Hippocampal formation (tissue), 2 donors: ENCODE measurements at places on chromosomes 2 and 18.

DNA sequence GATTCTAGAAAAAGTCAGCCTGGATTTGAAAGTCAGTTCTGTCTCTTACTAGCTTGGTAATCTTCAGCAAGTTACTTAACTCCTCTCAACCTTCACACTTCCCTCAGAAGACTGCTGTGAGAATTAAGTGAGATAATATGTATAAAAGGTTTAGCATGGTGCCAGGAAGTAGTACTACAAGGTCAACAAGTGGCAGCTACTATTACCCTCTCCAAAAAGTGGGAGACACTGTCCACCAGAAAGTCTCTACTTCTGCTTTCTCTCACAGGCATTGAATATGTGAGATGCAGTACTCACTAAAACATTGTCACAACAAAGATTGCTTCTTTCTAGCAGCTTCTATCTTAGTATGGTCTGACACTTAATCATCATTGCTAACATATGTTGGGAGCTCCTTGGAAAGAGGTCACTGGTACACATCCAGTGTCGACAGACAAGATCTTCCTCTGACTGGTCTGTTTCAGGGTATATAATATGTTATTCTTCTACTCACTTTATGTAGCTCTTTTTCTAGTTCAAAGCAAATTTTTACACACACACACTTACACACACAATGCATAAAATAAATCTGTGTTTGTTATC, 47.9 kb downstream of the DOCK10 start:
- no peak for DNase-seq

- DNase-seq = no peak
Observed at GRCh38 chr18:11860594-11861450, 9.6 kb downstream of the CHMP1B start.

GRCh38 chr2:192377173-192377572, 182.4 kb upstream of the TMEFF2 start:
- DNase-seq = no peak

DNA sequence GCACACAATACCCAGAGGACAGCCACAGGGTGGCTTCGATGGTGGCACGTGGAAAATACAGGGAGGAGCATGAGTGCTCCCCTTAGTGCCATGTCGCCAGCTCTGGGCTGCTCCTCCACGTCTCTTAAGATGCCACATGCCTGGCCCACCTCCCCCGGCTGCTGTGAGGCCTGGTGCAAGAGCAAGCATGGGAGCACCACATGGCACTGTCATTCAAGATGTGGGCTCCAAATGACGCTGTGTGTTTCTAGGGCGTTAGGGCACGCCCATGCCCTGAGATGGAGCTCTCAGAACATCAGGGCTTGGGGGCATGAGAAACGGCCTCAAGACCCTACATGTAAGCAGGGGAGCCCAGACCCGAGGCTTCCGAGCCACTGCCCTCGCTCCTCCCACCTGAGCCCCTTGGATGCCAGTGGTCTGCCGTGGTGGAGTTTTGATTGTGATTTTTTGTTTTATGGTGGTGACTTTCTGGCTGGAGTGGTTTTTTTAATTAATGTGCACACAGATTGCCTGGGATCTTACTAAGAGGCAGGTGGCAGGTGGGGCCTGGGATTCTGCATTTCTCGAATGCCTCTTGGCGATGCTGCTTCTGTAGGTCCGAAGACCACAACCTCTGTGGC, 239.3 kb downstream of the GBX2 start:
- no peak for DNase-seq

GRCh38 chr18:10312326-10313015, 142.0 kb upstream of the APCDD1 start:
- DNase-seq = no peak

DNA sequence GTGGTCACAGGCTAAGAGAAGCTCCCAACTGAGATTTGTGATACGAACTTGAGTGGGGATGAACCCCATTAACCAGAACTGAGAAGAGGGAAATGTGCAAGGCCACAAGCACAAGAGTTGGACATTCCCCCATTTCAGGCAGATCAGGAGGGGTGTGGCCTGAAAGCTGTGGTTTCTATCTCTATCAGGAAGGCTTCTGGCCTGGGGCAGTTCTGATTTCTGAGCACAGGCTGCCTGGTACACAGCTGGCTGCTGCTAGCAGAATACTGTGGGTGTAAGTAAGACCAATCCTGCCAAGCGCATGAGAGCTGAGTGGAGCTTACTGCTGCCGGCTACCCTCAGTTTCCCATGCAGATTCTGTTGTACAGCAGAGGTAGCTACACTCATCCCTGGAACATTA, 484.6 kb downstream of the SATB2 start:
- no peak for DNase-seq
